ENCODE measurements at places on chromosomes 5 and 9.

DNA sequence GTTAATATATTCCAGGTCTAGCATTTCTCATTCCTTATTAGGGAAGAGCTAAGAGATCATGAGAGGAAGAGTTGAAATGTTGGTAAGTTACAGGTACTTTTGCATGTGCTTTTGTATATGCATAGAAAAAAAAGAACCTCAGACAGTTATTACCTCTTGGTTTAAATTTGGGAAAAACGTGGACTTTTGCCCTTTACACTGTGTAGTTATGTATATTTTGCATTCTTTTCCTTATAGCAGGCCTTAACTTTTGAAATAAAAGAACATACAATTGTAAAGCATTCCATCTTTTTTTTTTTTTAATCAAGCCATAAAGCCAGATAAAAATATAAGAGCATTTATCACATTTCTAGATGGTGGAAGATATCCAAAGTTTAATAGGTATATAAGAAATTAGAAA lies 61.4 kb downstream of the RIC1 start:
- no peak for DNase-seq

DNA sequence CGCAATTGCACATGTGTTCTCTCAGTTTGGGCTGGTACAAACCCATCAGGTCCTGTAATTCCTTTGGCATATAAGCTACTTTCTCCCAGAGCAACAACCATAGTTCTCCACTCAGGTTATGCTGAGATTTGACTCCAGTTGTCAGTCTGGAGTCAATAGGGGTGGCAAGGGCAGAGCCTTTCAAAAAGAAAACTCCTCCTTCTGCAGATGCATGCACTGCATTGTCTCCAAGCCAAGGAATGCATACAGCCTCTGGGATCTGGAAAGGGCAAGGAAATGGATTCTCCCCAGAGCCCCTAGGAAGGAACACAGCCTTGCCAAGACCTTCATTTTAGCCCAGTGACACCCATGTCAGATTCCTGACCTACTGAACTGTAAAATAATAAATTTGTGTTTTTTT lies 31.0 kb upstream of the GZMA start:
- no peak for DNase-seq

GRCh38 chr9:34399729-34400128 lies 23.0 kb upstream of the MYORG start:
- no peak for DNase-seq

DNA sequence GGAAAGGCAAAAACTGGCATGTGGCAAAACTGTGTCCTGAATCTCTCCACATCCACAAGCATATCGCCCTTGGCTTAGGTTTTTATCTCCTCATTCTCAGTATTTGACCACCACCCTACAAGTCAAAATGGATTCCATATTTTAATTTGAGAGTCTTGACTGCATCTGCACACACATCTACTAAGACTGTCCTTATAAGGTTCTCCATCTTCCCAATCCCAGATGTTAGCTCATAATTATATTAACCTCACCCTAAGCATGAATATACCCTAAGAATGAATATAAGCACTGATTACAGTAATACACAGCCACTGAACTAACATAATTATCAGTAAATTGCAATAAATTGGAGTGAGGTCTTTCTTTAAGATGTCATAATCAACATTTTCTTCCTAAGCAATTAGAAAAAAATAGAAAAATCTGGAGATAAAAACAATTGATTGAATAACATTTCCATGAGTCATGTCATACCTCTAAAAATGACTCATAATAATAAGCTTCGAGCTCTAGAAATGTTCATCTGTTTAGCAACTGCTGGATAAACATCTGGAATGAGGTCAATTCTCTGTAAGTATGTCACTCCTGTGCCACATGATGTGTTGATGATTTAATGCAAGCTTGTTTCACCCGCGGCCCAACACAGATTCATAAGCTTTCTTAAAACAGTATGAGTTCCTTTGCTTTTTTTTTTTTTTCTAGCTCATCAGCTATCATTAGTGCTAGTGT lies 39.9 kb upstream of the PAM start:
- no peak for DNase-seq

Data from CD4-positive, alpha-beta T cell treated with Interleukin-10 for 1 hour (primary cell).